Kidney capillary endothelial cell (primary cell): ENCODE measurements at places on chromosomes 3 and 15.
A peak's percentile ranks its signal among the peaks of the same experiment; 100 is the strongest.

GRCh38 chr15:76501726-76502125 is 165.2 kb downstream of the ISL2 start:
- no peak for DNase-seq

DNA sequence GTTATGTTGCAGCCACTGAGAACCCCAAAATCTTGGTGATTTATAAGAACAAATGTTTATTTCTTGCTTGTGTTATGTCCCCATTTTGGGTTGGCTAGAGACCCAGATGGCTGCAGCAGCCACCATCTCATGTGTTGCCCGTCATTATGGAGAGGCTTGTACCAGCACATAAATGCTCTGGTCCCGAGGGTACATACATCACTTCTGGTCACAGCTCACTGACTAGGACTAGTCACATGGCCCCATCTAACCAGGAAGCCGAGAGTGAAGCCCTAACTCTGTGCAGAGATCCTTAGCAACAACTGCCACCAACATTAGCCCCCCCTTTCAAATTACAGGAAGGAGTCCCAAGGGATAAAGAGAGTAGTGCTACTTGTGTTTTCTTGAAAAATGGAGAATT is 25.5 kb upstream of the HACD2 start:
- no peak for DNase-seq

GRCh38 chr15:23416349-23417276 is 30.4 kb downstream of the GOLGA6L2 start:
- no peak for DNase-seq

- DNase-seq: no peak
Observed at GRCh38 chr15:77412972-77413698, 6.8 kb downstream of the PEAK1 start.

DNA sequence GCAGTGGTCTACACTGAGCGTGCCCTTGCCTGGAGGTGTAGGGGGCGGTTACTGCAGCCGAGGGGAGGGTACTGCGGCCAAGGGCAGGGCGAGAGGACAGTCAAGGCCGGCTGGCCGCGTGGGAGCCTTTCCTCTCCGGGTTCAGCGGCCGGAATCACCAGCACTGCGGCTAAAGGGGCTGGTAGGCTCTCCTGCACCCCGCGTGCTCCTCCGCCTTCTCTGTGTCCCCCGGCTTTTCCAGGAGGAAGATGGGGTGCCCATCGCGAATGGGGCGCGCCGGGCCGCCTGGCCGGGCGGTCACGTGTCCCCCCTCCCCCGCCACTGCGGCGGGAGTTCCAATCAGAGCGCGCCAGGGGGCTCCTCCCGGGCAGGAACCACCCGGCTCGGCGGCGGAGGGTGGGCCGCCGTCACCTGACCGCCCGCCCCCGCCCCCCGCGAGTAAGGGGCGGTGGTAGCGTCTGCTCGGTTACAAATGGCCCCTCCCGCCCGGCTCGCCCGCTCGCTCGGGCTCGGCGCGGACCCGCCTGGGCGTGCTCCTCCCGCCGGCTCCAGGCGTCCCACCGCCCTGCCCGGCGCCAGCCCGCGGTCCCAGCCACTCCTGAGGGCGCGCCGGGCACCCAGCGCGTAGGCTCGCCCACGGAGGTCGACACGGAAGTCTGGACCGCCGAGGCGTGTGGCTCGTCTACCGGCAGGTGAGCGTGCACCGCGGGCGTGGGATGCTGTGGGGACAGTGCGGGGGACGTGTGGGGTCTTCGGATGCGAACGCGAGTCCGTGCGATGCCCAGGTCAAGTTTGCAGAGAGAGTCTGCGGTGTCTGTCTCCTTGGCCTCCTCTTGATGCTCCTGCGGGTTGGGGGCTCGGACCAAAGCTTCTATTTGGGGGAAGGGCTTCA is 242.6 kb upstream of the TOPAZ1 start:
- DNase-seq: no peak

- DNase-seq: peak; percentile 45
Observed at GRCh38 chr15:58988006-58988785, 733 bp downstream of the RNF111 start.

- DNase-seq: no peak
Observed at GRCh38 chr3:86208772-86209171, 782.2 kb downstream of the VGLL3 start.

GRCh38 chr3:56157693-56158362 is 310.4 kb downstream of the ERC2 start:
- no peak for DNase-seq

GRCh38 chr3:197425485-197426120 is 127.2 kb upstream of the DLG1 start:
- no peak for DNase-seq

GRCh38 chr3:28268989-28269388 is 27.6 kb downstream of the CMC1 start:
- no peak for DNase-seq

DNA sequence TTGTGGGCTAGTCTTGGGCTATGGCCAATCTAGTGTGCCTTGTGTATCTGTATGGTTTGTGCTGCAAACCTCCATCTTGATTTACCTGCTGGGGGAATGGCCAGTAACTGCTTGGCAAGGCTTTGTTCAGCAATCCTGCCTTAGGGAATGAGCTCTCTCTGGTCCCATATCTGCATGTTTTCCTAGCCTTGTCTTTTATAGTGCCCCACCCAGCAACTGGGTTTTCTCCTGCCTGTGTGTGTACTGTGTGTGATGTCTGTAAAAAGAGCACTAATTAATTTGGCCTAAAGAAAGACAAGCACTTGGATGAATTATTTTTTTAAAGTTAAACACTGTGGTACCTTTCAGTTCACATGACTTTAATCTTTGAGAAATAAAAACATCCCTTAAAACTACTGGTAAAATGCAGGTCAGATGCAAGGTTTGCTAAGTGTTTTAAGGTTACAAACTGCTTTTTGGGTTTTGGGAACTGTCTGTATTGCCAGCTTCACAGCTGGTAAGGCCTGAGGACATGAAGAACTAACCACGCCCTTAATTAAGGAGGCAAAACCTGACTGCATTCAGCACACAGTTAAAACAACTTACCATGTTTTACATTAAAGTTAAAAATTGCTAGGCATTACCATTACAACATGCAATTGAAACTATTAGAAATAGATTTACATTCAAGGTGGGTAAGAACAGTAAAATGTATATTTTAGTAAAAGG is 1169.2 kb downstream of the OTOL1 start:
- DNase-seq: no peak
